ENCODE measurements at places on chromosomes 2 and 18. TPM values are rescaled to one million over a fixed set of nuclear protein-coding genes. Genes with fewer than 3 reads are reported as not detected.

The SLC8A1 gene
- 138 TPM for total RNA-seq

The PRKAG3 gene
- 1.5 TPM for total RNA-seq

The REG3G gene
- total RNA-seq: not detected

The PIEZO2 gene
- total RNA-seq: 78.8 TPM
